ENCODE measurements at places on chromosomes 5 and 9.

DNA sequence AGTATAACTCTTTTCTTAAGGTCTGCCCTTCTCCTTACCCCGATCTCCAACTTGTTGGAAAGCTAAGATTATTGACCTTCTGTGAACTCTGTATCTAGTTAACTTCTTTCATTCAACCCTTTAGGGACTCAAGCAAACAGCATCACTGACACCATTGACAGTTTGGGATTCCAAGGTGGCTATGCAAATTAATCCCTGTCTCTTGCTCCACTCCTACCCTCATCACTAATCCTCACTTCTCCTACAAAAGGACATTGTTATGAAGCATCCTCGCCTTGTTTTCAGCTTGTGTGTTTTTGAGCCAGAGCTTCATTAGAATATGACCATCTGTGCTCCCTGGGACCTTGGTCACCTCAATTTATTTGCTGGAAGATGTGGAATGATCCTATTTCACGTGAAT lies 337.9 kb downstream of the PDE4D start:
- DNase-seq, result no peak

DNA sequence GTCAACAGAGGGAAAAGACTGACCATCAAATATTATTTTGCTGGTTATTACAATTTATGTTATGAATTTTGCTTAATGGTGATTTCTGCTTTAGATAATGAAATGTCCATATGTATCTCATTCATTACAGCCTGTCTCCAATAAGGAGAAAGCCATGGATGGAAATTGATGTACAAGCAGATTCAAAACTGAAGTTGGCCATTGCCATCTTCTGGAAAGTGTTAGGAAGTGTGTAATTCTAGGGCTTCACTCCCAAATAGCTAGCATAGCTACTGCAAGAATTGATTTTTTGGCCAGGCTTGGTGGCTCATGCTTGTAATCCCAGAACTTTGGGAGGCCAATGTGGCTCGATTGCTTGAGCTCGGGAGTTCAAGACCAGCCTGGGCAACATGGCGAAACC lies 45.8 kb downstream of the DYNC2I2 start:
- DNase-seq, result no peak

DNA sequence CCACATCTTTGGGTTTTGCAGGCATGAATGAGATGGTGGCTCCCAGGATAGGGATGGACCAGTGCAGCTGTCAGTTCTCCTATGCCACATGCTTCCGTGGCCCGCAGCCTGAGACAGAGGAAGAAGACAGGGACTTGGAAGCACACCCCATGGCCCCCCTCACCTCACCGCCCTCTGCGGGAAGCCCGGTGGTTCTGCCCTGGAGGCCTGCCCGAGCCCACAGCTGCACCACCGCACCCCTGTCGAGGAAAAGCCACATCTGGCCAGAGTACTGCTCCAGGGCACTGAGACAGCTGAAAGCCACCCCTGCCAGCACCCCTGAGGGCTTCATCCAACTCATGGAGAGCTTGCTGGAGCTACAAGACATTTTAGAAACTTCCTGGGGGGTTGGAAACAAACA lies 7.6 kb upstream of the TRMT10B start:
- no peak for DNase-seq

GRCh38 chr9:36392489-36392888 lies 7.6 kb downstream of the RNF38 start:
- DNase-seq, result no peak

- no peak for DNase-seq
Measured at GRCh38 chr5:128412145-128412930, 125.7 kb downstream of the FBN2 start.

GRCh38 chr9:17706347-17706746 lies 127.5 kb downstream of the SH3GL2 start:
- DNase-seq, result no peak

Measured in fibroblast of skin of right quadriceps (primary cell).